Activated CD8-positive, alpha-beta T cell treated with anti-CD3 and anti-CD28 coated beads for 36 hours (primary cell): ENCODE measurements at places on chromosomes 4 and X. TPM values are rescaled to one million over a fixed set of nuclear protein-coding genes. Genes with fewer than 3 reads are reported as not detected.
A peak's percentile ranks its signal among the peaks of the same experiment; 100 is the strongest.

GRCh38 chr4:25368315-25368714 is 8.7 kb upstream of the ANAPC4 start:
- DNase-seq, result no peak

SLC26A1 gene
- 0.27 TPM for total RNA-seq

LRIT3 gene
- total RNA-seq, result 0.13 TPM

RAPGEF2 gene
- 14.8 TPM for total RNA-seq

DNA sequence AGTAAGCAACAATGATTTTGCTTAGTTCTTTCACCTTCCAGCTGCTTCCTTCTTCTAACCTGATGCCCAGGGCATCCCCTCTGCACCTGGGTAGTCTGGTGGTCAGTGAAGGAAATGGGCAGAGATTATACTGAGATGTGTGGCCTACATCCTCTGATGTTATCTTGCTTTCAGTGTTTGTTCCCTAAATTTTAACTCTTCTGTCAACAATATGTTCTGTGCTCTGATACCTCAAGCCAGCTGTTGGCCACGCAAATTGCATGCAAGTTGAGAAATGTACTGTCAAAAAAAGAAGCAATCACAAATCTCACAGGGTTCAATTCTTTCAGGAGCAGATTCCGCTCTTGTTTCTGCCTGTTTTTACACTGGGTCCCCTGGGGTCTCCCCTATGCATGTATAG is 73.8 kb downstream of the FBXW7 start:
- DNase-seq, result no peak

DNA sequence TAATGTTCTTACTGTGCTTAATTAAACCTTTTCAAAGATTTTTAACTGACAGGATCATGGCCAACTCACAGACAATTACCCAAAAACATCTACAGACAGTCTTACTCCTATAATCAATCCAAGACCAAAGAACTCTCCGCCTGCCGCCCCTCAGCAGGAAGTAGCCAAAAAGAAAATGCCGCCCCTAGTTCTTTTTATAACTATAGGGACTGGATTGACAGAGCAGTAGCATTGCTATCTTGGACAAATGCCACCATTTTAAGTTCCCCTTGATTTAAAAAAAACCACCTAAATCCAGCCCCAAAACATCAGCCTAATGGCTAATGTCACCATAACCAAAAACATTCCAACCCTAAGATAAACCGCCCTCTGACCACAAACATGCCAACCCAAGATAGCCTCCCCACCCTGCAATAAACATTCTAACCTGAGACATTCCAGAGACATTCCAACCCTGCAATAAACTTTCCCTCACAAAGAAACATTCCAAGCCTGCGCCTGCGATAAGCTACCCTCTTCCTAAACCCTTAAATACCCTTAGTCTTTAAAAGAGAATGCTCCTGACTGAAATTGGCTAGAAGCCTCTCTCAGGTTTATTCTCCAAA is 77.0 kb downstream of the COQ2 start:
- no peak for DNase-seq

DNA sequence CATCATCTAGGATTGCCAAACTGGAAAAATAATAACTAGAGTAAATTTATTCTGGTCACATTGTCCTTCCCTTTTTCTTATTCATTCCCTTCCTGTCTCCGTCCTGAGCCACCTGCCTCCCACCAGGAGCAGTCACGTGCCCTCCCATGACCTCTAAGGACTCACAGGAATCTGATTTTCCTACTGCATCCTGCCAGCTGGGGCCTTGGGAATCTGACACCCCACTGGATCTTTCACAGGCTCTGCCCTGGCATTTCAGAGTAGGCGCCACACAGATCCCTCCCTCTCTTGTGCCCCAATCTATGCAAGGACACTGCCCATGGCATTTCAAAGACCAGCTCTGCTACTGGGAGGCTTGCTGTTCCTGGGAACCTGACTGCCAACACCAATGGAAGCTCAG is 520.5 kb downstream of the PPARGC1A start:
- DNase-seq, result no peak

- DNase-seq, result no peak
Observed at GRCh38 chr4:180564448-180564847, 1678.8 kb upstream of the TENM3 start.

CITED1 gene
- total RNA-seq, result not detected

- no peak for DNase-seq
Observed at GRCh38 chr4:62670514-62670913, 1470.4 kb downstream of the ADGRL3 start.

GRCh38 chrX:129642641-129643040 is 12.1 kb downstream of the APLN start:
- DNase-seq, result no peak

DNA sequence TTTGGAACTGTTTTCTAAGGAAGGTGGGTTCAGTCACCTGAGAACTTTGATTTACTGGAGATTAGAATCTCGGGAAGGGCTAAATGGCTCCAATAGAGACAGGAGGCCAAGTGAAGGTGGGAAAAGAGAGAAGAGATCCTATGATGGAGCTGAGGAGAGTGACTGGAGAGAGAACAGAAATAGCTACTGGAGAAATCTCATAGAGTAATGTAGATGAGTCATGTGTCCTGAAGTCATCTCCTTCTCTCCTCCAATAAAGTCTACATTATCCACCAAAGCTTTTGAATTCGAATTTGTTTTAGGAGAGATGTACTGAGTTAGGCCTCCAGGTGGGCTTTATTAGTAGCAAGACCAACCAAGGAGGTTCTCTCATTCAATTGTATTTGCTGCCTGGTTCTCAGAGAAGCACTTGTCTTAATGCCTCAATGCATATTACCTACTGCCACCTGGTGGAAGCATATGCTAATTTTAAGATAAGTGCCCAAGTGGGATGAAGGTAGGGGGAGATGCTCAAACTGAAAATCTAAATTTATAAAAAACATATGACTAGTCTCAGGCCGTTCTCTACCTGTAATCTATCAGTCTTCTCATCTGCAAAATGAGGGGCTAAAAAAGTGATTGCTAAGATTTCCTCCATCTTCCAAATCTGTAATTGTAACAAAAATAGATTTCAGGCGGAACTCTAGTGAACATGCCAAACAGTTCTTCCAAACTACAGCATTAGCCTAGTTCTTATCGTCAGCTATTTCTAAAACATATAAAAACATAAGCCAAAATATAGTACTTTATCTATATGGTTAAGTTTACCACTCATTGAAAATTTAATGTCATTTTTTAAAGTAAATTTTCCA is 24.4 kb downstream of the TXK start:
- no peak for DNase-seq

GRCh38 chr4:124191329-124191728 is 521.2 kb downstream of the ANKRD50 start:
- DNase-seq, result no peak

BEND4 gene
- 1.1 TPM for total RNA-seq

DNA sequence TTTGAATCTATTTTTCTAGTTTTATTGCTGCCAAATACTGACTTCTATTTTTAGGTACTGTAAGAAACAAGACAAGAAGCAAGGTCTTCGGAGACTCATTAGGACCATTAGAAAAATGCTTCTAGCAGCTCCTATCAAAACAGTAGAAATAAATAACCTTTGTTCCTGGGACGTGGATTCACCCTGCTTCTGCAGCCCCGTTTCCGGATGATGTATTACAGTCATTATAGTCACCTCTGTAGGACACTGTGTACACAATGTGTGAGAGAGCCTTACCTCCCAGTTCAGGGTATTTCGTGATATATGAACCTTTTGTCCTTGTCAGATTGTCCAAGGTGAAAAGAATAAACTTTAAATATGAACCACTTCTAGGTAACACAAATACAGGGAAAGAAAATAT is 484.0 kb upstream of the TECRL start:
- DNase-seq, result no peak

ZXDA gene
- total RNA-seq, result 3.2 TPM

DNA sequence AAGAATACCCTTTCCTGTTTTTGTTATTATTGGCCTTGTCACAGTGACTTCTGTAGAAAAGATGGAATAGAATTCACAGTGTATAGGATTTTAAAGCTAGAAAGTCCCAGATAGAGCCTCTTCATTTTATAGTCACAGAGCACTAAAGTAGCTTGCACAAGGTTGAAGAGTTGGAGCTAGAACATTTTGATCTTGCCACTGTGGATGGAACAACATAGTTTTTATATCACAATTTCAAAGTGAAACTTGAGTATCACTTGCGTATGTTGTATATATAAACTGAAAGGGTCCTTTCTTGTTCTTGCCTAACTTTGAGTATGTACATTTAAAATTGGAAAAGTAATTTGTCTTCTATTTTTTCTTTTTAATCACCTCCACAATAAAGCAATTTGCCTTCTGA is 2.7 kb downstream of the USO1 start:
- no peak for DNase-seq

- no peak for DNase-seq
Observed at GRCh38 chrX:16320765-16321355, 153.6 kb downstream of the MAGEB17 start.

MXRA5 gene
- total RNA-seq, result not detected

GRCh38 chr4:37068580-37068979 is 176.0 kb upstream of the NWD2 start:
- peak; percentile 10 for DNase-seq

DNA sequence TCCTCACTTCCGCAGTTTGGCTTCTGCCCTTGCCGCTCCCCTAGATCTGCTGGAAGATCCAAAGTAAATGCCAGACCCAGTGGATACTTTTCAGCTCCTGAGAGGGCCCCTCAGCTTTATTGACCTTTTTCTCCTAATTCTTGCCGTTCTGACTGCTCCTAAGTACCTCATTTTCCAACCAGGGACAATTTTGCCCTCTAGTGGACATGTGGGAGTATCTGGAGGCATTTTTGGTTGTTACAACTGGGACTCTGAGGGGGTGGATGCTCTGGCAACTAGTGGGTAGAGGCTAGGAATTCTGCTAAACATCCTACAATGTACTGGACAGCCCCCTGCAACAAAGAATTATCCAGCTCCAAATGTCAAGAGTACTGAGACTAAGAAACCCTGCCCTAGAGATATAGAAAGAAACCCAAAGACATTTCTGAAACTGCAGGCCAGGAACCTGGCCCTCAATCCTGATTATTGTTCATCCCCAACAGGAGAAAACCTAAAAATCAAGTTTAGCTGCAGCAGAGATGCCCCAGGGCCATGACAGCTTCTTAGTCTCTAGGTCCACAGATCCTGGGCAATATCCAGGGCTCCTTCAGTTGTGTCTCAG is 3.4 kb downstream of the TEX13B start:
- no peak for DNase-seq

- DNase-seq, result no peak
Observed at GRCh38 chrX:43469391-43470054, 186.6 kb upstream of the MAOA start.

DNA sequence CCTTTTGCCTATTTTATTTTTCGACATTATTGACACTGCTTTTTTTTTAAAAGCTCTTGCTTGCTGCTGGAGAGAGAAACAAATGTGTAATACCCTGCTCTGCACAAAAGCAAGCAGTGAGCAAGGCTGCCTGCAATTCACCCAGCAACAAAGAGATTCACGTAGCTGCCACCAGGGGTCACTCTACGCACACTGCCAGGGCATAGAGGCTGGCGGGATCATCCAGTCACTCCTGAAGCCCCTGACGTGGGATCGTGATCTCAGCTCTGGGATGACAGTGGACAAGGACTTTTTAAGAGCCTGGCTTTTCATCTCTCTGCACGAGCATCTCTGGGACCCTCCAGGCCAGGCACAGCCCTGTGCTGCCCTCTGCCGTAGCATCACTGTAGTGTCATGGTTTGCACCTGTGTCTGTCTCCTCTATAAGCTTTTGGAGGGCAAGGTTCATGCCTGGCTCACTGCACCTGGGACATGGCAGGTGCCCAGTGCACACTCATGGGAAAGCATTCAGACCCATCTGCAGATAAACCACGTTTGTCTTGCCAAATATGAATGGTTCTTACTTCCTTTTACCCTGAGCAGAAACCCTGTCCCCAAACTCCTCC is 19.8 kb downstream of the C4orf50 start:
- peak; percentile 62 for DNase-seq

OPHN1 gene
- not detected for total RNA-seq

DNA sequence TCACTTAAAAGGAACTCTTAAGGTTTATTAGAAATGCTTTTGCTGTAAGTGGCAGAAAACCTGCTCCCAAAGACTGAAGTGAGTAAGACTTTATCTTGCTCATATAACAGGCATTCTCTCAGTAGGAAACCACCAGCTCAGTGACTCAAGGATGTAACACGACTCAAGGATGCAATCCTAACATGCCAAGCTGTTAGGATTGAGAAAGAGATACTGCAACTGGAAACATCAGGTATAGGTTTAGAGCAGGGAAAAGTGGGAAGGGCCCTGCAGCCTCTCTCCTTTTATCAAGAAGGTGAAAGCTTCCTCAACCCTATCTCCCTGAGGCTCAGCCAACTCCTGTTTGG is 11.9 kb upstream of the SLC9A7 start:
- DNase-seq, result no peak

- DNase-seq, result no peak
Observed at GRCh38 chrX:21802839-21803238, 36.6 kb upstream of the MBTPS2 start.

ADAM29 gene
- not detected for total RNA-seq

GRCh38 chr4:107710493-107711459 is 9.3 kb downstream of the PAPSS1 start:
- DNase-seq, result no peak

- no peak for DNase-seq
Observed at GRCh38 chrX:31251336-31251735, 179.5 kb upstream of the FTHL17 start.

DNA sequence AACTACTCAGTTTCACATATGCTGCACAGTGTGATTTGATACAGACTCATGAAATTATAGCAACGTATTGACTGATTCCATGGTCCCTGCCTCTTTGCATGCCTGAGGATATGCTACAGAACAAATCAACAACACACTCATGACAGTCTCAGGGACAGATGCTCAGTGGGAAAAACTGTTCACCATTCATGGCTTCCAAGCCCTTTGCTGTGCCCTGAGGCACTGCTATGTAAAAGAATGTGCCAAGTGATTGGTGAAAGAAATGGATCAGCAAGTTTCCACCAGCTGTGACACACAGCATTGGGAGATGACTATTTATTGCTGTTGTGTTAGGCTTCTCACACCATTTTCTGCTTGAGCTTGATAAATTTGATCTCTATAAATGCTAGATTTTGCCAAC is 825.6 kb upstream of the INTU start:
- DNase-seq, result no peak

DNA sequence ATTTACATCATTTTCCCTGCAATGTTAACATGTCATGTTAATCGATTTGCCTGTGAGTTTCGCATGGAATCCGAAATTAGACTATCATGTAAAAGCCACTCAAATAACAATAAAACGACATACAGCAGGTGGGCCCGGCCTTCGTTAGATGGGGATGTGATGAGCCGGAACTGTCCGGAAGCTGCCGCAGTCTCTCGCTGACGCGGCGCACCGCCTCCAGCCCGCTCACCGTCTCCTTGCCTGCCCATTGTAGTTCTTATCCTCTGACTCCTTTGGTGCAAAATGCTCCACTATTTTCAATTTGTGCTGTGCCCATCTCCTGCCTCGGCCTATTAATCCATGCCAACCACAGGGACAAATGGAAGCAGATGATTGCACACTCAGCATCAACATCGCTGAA is 877.5 kb upstream of the TENM3 start:
- DNase-seq, result no peak

GRCh38 chrX:16087076-16087475 is 36.3 kb upstream of the GRPR start:
- no peak for DNase-seq

GRCh38 chr4:115537387-115537786 is 424.0 kb upstream of the NDST4 start:
- no peak for DNase-seq
